ENCODE measurements at places on chromosomes 4 and X.
A peak's percentile ranks its signal among the peaks of the same experiment; 100 is the strongest.

DNA sequence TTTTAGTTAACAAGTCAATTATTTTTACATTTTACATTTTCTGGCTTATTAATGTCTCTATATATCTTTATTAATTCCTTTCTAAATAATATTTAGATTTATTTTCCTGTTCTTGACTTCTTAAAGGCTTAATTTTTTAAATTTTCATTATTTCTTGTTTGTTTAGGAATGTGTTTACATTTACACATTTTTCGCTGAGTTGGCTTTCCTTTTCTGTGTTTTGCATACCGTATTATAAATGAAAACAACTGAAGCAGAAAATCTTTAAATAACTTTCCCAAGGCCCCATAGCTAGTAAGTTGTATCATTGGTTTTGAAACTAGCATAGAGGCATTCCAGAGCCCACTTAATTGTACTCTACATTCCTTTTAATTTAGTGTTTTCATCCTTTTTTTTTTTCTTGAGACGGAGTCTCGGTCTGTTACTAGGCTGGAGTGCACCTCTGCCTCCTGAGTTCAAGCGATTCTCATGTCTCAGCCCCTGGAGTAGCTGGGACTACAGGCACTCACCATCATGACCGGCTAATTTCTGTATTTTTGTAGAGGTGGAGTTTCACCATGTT, 261.6 kb downstream of the IQCM start:
- DNase-seq: no peak

DNA sequence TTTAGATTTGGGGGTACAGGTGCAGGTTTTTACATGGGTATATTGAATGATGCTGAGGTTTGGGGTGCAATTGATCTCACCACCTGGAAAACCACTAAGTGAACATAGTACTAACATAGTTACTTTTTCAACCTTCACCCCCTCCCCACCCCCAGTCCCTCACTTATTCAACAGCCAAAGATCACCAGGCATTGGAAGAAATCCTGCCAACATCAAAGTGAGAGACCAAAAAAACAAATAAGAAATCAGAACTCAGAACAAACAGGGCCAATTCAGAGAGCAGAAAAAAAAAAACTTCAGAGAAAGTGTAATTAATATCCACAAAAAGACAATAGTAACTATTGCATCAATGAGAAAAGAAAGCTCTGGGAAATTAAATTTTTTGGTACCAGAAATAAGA, 20.5 kb upstream of the LAP3 start:
- DNase-seq: no peak

DNA sequence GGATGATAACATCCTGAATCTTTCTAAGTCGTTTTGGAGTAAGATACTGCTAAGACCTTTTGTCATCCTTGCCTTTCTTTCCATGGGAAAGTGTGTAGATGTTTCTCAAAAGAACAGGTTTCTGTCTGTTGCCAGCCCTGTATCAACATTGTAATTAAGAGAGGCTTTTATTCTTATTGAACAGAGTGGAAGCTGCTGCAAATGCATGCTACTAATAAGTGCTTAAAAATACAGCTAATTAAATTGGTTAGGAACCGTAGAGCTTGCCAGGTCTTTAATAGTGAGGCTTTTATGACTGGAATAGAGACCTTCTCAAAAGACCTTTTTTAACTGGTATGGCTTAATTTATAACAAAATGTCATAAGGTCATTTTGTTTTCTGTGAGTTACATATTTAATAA, 34.4 kb downstream of the INTU start:
- no peak for DNase-seq

DNA sequence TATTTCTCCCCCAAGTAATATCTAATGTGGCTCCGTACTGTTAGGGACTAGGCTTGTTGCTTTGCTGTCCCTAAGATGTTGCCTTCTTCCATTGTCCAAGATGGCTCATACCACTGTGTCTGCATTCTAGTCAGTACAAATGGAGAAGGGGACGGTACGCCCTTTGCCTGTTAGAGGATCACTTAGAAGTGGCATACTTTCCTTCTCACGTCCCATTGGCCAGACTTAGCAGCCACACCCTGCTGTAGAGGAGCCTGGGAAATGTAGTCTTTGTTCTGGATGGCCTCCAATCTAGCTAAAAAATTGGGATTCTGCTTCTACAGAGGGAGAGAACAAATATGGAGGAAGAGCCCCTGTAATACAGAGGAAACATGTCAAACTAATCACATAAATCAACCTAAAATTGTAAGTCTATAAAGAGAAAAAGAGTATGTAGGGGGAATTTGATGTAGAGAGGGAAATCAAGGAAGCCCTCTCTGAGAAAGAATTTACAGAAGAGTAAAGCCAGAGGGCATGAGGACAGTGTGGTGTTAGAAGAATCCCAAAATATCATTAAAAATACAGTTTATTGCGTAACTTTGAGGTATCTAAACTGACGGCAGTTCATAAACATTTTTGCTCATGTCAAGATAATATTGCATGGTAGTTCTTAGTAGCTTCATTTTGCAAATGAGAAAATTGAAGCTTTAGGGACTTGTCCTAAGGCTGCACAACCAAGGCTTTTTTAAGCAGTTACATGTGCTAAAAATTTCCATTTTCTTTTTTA, 15.1 kb downstream of the PRIMPOL start:
- no peak for DNase-seq

DNA sequence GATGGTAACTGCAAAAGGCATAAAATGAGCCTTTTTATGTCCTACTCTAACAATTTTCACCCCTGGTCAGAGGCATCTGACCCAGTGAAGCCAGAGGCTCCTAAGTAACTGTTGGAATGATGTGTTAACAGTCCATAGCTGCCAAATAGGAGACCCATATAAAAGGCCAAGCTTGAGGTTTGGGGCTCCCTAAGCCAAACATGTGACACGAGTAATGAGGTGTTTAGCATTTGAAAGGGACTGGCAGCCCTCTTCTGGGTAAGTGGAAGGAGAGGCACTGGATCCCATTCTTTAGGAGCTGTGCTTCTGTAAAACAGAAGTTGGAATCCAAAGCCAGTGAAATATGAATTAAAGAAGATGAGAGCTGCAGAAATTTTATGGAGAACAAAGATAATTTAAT, 100.6 kb upstream of the PNPLA4 start:
- DNase-seq: no peak

DNA sequence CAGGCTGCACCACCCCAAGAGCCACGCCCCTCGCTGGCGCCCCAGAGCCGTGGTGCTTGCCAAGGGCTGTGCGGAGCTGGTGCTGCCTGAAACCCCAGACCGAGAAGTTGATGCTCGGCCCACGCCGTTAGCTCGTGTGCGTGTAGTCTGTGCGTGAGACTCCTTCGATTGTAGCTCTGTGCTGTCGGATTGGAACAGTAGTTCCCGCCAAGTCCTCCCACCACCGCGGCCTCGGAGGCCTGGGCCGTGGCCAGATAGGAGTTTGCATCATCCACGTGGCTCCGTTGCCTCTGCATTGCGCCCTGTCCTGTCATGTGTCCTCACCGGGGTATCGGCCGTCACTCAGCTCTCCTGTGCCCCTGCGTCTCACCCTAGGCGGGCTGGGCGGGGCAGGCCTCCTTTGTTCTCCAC, 24.2 kb downstream of the TNIP2 start:
- no peak for DNase-seq

DNA sequence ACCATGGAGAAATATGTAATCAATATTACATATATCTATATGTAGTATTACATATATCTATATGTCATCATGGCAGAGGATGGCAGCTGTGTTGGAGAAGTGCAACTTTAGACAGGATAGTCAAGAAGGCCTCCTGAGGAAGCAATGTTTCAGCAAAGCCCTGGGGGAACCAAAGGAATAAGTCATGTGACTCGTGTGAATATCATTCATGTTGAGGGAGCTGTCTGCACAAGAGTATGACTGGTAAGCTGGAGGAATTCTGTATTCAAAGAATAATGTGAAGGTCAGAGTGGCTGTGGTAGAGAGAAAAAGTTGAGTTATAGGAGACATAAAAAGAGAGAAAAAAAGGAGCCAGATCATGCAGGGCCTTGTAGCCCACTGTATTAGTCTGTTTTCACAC, 92.9 kb upstream of the EDNRA start:
- DNase-seq: no peak

GRCh38 chr4:162497564-162498167, 333.9 kb upstream of the FSTL5 start:
- no peak for DNase-seq

- DNase-seq: no peak
Measured at GRCh38 chr4:16685536-16685935, 212.9 kb downstream of the LDB2 start.

DNA sequence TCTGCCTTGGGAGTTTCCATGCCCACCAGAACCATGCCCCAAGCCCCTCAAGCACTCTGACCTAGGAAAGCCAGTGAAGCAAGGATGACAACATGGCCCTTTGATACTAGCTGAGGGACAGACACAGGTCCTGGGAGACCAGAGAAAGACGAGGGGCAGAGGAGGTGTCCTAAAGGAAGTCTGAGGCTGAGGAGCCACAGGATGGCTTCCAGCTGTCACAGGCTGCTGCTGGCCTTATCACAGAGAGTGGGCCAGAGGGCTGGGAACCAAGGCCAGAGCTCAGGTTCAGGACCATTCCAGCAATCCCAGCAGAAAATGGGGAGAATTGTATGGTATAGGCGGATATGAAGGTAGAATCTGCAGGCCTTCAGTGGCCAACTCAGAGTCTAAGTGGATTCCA, 31.7 kb upstream of the MSANTD1 start:
- no peak for DNase-seq

DNA sequence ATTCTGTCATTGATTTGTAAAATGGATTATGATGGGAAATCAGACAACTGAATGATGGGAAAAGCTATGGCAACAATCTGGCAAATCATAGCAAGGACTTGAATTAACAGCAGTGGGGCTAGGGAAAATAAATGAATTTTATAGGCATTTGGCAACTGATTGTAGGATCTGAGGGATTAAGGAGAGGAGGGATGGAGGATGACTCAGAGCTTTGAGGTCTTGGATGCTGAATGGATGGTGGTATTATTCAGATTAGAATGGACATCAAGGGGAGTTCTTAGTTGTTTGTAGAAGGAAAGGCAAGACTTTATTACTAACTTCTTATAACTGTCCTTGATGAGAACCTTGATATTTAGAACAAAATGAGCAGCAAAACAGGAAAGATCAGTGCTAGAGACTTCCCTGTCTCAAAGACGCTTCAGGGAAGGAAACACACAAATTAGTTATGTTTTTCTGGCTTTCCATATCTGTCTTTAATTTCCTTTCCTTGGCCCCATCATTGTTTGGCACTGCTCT, 51.4 kb upstream of the HHIP start:
- DNase-seq: no peak

GRCh38 chrX:141673946-141674345, 24.6 kb downstream of the SPANXD start:
- DNase-seq: no peak

- peak; percentile 5 for DNase-seq
Measured at GRCh38 chrX:21373637-21374162, 518 bp upstream of the CNKSR2 start.

GRCh38 chr4:77141964-77142645, 14.9 kb upstream of the CCNG2 start:
- DNase-seq: no peak

GRCh38 chr4:139815778-139816601, 150.4 kb downstream of the MGST2 start:
- no peak for DNase-seq

DNA sequence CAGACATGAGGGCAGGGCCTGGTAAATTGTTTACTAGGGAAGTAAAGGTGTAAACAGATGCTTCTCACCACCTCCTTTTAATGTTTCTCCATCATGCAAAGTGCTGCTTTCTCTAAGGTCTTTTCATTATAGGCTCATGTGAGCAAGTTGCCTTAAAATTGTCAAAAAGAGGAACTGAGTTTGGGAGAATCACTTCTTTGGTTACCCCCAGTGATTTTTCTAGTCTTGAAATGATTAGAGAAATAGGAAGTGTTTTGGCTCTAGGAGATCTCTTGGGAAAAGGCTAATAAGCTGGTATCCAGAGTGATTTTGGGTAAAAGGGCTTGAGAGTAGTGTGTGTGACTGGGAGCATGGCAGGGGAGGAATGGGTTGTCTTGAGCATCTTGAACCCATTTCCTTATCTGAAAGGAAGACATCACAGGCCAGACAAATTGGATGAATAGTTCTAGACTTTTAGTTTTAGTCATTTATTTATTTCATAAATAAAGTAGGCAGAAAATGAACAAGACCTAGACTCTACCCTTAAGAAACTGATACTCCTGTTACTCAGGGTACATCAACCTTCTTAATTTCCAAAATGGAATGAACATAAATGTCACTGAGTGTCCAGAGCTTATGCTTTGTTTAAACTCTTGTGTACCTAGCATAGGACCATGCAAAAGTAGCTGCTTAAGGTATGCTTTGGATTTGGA, 14.2 kb downstream of the GRPR start:
- DNase-seq: no peak

GRCh38 chr4:107989162-107989536, 540 bp upstream of the HADH start:
- no peak for DNase-seq

GRCh38 chr4:72366601-72367000, 202.4 kb downstream of the ADAMTS3 start:
- DNase-seq: no peak

DNA sequence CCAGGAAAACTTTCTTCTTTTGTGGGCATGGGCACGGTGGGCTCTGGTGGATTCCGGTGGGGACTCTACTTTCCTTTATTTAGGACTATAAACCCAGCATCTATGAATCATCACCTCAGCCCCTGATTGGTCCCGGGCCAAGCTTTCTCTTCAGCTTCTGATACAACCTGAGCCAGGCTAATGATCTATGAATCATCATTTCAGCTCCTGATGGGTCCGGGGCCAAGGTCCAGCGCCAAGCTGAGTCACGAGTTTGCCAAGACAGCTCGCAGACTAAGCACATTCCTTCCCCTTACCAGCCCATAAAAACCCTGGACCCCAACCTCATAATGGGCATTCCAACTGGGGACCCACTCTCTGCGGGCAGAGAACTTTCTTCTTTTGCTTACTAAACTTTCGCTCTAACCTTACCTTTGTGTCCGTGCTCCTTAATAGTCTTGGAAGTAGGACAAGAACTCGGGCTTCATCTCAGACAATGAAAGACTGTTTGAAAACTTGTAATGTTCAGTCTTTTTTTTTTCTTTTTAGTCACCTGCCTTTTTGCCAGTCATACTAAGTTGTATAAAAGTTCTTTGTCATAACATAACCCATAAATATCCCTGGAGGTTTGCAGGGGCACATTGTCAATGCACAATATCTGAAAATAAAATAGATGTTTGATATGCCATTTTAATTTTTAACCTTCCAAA, 904.9 kb upstream of the EPHA5 start:
- DNase-seq: no peak

GRCh38 chr4:183328832-183329231, 6.6 kb upstream of the CLDN24 start:
- DNase-seq: no peak

DNA sequence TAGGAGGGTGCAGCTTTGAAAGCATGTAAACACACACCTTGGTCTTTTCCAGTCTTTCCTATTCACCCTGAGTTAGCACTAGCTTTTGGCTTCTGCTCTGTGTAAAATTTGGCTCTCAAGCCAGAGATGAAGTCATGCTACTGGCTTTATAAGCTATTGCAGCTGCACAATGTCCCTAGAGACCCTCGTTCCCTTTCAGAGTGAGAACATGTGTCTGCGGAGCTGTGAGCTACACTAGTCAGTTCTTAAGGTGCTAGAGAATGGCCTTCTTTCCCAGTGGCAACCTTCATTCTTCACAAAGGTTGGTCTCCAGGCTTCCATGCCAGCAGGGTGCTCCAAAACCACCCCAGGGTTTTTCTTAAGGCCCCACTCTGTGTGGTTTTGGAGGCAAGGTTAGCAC, 199.1 kb downstream of the SPATA18 start:
- DNase-seq: no peak

- no peak for DNase-seq
Measured at GRCh38 chrX:1222531-1223241, 10.2 kb upstream of the CRLF2 start.
